Activated B cell treated with CpG ODN at 0.5 μM for 24 hours (primary cell): ENCODE measurements at places on chromosomes 16 and 17. TPM values are rescaled to one million over a fixed set of nuclear protein-coding genes. Genes with fewer than 3 reads are reported as not detected.

GRCh38 chr17:750431-751037 lies 1.5 kb downstream of the GEMIN4 start:
- no peak for DNase-seq

GRCh38 chr16:3696425-3697218 lies 20.7 kb downstream of the TRAP1 start:
- no peak for DNase-seq

DNA sequence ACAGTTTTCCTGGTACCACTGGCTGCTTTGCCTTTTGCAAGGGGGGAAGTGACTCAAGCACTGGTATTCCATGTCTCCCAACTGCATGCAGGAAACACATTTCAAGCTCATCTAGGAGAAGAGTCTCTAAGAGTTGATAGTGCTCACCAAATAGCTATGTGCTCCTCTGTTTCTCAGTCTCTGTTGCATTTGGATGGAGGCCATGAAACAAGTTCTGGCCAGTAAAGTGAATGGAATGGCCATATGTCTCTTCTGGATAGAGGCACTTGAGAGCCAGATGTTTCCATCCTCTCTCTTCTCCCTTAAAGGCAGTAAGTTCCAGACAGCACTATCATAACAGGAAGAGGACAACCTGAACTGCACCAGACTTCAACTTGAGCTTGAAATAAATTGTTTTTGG lies 60.6 kb downstream of the C16orf82 start:
- DNase-seq = no peak

Gene SYT17
- 21.2 and 25.4 TPM in 2 replicates for total RNA-seq

Gene SNX20
- 33.1 and 34.5 TPM in 2 replicates for total RNA-seq

Gene CCDC102A
- 15.5 TPM in 2 replicates for total RNA-seq

DNA sequence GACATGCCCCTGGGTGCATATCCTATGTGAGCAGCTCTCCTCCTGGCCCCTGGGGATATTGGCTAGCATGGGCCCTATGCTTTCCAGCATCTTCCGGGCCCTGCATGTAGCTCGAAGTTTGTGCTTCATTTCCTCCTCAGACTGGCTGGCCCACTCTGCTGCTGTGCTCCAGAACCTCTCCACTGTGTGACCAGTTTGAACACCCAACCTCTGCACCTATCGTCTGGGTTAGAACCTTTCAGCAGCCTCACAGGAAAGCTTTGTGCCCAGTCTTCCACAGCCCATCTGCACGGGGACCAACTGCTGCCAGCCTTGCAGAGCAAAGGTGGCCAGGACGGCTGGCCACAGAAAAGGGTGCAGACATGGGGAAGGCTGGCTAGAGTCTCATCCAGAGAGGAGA lies 10.2 kb upstream of the CLEC18B start:
- no peak for DNase-seq

DNA sequence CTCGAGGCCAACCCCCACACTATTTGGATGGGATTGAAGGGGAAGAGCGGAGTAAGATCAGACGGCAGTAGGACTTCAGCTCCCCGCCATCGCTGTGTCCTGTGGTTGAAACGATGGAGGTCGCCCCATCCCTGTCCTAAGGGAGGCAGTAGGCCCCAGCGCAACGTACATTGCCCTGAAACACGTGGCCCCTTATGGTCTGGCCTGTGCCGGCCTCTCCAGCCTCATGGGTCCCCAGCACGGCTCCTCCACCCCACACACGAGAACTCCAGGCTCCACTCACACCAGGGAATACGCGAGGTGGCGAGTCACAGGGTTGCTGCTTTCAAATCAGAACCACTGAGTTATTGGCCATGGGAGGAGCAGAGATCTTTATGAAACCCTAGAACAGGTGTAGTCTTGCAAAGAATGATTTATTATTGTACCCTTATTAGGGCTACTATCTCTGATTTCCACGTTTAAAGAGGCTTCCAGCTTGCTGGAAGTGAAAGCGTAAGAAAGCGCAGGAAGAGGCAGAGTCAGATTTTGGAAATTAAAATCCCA lies 669 bp upstream of the DCTPP1 start:
- no peak for DNase-seq

DNA sequence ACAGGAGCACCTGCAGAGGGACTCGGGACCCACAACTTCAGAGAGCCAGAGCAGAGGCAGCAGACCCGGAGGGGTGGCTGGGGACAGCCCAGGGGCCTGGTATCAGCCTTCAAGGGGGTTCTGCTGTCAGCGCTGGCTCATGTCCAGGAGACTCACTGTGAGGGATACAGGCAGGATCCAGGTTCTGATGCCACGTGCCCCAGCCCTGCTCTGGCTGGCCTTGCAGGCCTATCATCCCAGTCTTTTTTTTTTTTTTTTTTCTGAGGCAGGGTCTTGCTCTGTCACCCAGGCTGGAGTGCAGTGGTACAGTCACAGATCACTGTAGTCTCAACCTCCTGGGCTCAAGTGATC lies 9.0 kb upstream of the MTSS2 start:
- no peak for DNase-seq

- no peak for DNase-seq
Observed at GRCh38 chr17:4542003-4542725, 13.0 kb downstream of the MYBBP1A start.

DNA sequence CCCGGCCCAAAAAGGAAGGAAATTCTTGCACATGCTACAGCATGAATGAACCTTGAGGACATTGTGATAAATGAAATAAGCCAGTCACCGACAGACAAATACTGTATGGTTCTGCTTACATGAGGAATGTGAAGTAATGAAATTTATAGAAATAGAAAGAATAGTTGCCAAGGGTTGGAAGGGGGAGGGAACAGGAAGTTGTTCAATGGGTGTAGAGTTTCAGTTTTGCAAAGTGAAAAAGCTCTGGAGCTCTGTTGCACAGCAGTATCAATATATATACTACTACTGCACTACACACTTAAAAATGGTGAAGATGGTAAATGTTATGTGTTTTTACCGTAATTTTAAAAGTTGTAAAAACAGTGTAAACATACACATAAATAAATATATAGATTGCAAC lies 43.7 kb downstream of the PKD1L3 start:
- no peak for DNase-seq

Gene IGF2BP1
- total RNA-seq = 0.10 and 0.40 TPM in 2 replicates

GRCh38 chr17:8402921-8403536 lies 5.4 kb upstream of the RNF222 start:
- no peak for DNase-seq

DNA sequence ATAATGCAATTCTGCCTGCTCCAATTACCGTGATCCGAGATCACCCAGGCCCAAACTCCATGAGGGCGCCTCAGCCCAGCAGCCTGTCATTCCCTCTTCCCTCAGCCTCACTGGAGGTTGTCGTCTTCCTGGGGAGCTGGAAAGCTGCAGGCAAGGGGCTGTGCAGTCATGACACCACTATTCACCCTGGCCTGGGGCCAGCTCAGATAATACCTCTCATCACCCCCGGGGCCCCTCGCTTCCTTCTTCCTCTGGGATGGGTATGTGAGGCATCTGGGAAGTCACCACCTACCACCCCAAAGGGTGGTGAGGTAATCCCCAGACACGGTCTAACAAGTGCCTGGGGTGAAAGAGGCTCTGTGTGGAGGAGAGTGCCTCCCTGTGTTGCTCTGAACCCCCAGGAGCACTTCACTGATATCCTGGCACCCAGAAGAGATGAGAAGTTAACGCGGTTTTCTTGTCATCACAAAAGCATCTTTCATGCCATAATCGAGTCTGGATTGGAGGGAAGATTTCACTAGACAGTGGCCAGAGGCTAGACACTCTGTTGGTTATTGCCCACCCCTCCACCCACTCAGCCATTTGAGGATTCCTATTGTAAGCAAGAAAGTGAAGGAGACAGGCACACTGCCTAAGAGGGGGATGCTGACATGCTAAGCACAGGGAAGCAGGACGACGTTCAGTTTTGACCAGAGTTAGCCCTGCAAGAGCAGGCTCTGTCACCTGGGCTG lies 18.4 kb downstream of the CFAP20 start:
- DNase-seq = no peak

DNA sequence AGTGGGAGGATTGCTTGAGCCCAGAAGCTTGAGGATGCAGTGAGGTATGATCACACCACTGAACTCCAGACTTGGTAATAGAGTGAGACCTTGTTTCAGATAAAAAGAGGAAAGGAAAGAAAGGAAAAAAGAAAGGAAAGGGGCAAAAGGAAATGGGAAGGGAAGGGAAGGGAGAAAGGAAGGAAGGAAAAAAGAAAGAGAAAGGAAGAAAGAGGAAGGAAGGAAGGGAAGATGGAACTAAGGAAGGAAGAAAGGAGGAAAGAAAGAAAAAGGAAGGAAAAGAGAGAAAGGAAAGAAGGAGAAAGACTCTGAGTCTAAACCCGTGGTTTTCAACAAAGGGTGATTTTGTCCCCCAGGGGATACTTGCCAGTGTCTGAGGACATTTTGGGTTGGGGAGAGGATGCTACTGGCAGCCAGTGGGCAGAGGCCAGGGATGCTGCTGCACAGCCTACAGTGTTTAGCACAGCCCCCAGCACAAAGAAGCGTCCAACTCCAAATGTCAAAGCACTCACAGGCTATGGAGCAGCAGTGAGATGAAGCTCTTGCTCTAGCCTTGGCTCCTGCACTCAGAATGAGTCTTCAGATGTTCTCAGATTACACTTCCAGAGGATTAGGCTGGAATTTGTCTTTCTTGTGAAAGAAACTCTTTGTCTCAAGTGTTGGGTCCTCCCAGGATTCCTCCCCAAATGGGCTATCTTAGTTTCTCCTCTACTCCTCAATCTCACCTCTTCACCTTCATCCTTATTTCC lies 64.2 kb downstream of the BMERB1 start:
- no peak for DNase-seq

- no peak for DNase-seq
Observed at GRCh38 chr17:35069311-35069710, 5.8 kb upstream of the RFFL start.

DNA sequence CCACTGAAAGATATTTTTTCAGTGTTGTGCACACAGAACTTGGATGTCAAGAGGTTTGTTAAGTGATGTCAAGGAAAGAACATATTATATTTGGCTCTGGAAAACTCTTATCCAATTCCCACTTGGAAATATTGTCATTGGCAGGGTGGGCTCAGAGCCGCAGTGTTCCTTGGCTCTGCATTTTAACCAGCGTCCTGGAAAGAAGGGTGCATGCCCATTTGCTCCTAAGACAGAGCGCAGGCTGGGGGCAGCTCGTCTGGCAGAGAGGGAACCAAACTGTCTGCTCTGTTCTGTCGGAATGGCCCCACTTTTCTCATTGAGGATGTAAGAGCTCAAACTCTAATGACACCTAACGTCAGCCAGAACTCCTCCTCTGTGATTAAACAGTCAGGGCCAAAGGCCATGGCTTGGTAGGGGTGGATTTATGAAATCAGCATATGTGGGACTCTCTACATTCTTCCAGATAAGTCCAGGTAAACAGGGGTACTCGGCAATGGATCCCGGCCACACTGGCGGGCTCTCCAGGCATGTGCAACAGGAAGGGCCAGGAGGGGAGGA lies 18.0 kb downstream of the SLC47A1 start:
- no peak for DNase-seq

DNA sequence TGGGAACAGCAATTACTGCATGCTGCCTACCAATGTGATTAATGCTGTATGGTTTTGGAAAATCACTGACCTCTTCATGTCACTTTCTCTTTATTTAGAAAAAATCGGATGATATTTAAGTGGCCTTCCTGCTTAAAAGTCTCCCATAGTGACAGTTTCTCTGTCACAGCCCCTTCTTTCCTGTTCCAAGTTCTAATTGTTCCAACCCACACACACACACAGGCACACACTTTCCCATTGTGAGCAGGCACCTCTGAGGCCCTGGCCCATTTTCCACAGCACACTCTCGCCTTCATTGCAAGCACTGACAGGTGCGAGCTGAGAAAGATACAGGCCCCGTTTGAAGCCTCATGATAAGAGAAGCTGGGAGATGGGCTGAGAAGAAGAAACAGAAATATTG lies 505.9 kb downstream of the HS3ST4 start:
- no peak for DNase-seq

Gene TMEM114
- not detected in 2 replicates for total RNA-seq

GRCh38 chr16:89330177-89330856 lies 112.8 kb downstream of the ZNF778 start:
- DNase-seq = no peak

GRCh38 chr17:80504686-80505413 lies 28.4 kb upstream of the NPTX1 start:
- DNase-seq = no peak

DNA sequence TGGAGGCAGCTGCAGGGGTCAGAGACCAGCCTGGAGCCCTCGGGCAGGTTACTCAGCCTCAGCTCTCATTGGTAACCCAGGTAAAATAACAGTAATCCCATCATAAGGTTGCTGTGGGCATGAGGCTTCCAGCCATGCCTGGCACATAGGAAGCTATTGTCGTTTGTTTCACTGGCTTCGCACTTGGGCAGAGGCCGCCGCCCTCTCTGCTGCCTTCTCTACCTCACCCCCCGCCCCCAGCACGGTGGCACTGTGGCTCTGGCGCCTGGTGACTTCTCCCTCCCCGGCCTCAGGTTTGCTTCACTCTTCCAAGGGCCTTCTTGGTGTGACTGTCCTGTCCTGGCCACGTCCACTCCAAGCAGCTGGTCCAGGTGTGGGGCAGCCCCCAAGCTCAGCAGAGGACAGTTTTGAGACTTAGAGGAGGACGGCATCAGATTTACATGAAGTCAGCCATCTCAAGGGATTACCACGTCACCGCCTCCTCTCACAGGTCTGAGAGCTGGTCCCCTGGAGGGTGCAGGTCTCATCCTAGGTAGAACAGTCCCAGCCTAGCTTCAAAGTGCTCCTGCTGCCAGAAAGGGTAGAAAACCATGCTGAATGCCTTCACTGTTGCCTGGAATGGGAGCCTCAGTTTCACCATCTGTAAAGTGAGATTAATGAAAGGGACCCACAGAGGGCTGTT lies 34.8 kb downstream of the SREBF1 start:
- no peak for DNase-seq

DNA sequence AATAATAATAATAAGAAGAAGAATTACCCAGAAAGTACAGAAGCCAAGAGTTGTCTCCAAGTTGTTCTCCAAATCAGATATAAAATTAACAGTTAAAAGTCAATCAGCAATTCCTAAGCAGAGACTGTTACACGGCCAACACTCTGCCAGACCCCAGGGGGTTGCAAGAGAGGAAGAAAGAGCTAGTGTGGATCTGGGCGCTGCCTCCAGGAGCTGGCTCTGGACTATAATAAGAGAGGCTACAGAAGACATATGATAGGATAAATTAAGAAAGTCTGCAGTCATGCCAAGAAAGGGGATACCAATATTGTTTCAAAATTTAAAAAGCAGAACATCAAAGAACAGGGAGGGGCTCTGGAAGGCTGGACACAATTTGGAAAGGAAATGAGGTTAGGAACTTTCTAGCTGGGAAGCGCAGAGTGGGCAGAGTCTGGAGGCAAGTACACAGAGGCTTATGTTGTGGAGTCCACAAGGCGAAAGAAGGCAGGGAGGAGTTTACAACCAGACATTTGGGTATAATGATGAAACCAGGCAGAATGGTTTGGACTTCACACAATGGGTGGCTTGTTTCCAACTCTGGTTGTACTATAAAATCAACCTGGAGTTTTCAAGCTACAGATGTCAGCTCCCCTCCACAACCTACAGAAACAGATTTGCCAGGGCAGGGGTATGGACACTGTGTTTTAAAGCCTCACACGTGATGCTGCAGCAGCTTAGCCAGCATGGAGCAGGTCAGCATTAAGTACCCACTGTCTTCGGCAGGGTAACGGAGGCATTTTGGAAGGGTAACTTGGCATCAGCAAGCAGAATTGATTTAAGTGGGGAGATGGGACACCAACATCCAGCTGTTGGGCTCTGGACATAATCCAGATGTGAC lies 49.4 kb downstream of the SLC39A11 start:
- no peak for DNase-seq

Gene LITAFD
- not detected in 2 replicates for total RNA-seq

- DNase-seq = no peak
Observed at GRCh38 chr16:53732296-53732929, 28.5 kb downstream of the FTO start.

Gene NEUROD2
- total RNA-seq = 0.02 TPM in 1 of 2 replicates, not detected in the other

Gene NATD1
- 1.5 and 1.7 TPM in 2 replicates for total RNA-seq
